ENCODE measurements at places on chromosomes 3 and 15. TPM values are rescaled to one million over a fixed set of nuclear protein-coding genes. Genes with fewer than 3 reads are reported as not detected.

DNA sequence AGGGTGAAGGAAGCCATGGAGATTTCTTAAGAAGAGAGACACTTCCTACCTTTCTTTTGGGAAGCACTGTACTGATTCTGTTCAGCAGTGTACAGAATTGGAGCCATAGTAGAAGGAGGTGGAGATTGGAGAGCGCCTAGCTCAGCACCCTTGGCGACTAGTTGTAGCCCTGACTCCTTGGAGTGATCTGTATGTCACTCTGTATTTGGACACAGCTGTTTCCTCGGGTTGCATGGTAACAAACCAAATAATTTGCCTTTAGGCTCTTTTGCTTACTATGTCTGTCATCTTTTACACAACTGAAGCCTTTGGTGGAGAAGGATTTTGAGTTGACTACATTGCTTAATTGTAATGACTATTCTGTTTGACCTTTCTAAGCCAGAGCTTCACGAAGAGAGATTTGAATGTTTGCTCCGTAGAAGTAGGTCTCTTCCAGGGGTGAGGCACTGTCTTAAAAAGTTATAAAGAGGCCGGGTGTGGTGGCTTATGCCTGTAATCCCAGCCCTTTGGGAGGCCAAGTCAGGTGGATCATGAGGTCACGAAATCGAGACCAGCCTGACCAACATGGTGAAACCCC is 77.1 kb downstream of the AKAP13 start:
- no peak for DNase-seq

GRCh38 chr15:92906563-92907081 is 6.5 kb downstream of the CHD2 start:
- peak; percentile 45 for DNase-seq

- DNase-seq = no peak
Observed at GRCh38 chr3:17339132-17339575, 403.3 kb downstream of the TBC1D5 start.

GRCh38 chr3:133956982-133957381 is 61.3 kb upstream of the RAB6B start:
- no peak for DNase-seq

The SERINC4 gene
- total RNA-seq = 0.61 TPM

- no peak for DNase-seq
Observed at GRCh38 chr15:74383286-74383685, 15.8 kb upstream of the CYP11A1 start.

- peak; percentile 58 for DNase-seq
Observed at GRCh38 chr3:48400824-48401433, 28.9 kb downstream of the FBXW12 start.

The IL17RE gene
- 0.61 TPM for total RNA-seq

DNA sequence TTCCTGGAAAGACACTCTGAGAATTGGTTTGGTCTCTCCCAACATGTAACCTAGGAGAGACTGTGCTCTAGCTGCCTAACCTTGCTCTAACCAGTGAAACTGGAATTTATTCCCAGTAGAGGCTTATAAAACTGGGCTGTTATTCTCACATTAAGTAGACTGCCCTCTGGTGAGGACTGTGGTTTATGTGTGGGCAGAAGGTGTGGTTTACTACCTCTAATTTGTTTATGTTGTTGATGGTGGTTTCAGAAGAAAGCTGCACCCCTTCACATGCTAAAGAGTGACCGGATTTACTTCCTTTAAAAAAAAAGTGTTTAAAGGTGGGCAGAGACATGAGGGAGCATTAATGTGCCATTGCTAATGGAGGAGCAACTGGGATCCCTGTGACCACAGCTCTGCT is 273.2 kb downstream of the MECOM start:
- DNase-seq = no peak

The SNRK gene
- total RNA-seq = 28.6 TPM

- no peak for DNase-seq
Observed at GRCh38 chr3:112550859-112551258, 10.9 kb downstream of the ATG3 start.

DNA sequence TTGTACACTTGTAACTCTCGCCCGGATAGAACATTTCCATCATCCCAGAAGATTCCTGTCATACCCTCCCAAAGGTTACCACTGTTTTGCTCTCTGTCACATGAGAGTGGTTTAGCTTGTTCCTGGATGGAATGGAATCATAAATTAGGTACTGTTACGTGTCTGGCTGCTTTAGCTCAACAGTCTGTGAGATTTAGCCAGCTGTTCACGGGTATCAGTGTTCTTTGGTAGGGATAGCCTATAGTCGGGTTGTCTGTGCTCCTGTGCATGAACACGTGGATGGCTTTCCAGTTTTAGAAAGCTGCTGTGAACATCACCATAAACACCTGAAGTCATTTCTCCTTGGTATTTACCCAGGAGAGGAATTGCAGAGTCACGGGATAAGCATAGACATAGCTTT is 58.2 kb upstream of the NR2C2 start:
- no peak for DNase-seq

The C3orf20 gene
- total RNA-seq = 0.56 TPM
